ENCODE measurements at places on chromosomes 11 and 22.

GRCh38 chr11:81644239-81644840, 1089.3 kb downstream of the FAM181B start:
- no peak for DNase-seq

- DNase-seq: no peak
These were observed 1468.1 kb downstream of the BRD1 start for GRCh38 chr22:48359613-48359965.

GRCh38 chr11:71946144-71946571, 17.3 kb downstream of the RNF121 start:
- DNase-seq: no peak

GRCh38 chr22:42879371-42880021, 22.4 kb upstream of the ARFGAP3 start:
- no peak for DNase-seq

DNA sequence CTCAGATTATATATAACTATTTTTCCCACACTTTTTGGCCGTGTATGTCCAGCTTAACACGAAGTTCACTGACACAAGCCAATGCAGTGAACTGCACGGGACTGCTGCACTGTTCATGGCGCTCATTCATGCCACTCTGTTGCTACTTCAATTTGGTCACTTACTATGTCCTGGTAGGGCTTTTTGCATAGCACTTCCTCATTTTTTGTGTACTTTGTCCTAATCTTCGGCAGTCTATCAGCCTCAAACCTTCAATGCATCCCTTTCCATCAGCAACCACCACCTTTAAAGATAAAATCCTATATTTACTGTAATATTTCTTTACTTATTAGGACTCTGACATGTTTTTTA, 18.7 kb upstream of the ARHGAP32 start:
- no peak for DNase-seq

- DNase-seq: peak; percentile 97
These were observed at the start of gene SLC29A2 for GRCh38 chr11:66371627-66372415. TSS of gene SLC29A2 (minus strand) at chr11:66371760. CDS start at chr11:66371591, 169 bp downstream.

DNA sequence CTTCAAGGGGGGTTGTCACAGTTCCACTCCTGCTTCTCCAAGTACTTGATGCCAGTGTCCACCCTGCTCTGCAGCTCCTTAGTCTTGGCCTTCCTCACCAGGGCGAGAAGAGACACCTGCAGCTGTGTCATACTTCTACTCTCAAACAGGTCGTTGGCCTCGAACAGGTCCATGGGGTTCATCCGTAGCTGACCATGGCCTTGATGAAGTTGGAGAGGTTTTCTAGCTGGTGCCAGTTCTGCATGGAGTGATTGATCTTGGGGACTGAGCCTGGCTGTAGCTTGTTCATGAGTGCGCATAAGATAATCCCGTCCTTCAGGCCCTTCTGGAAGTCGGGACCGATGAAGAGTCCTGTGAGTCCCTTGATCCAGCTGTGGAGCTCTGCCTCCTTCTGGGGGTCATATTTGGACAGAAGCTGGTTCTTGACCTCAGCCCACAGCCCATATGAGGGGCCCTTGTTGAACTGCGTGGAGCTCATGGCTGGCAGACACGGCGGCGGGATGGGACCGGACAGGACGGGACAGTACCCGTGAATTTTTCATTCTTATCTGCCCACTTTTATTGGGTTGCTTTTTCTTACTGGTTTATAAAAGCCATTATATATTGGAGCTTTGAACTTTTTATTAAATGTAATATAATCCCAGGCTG, 33.4 kb upstream of the HORMAD2 start:
- DNase-seq: no peak

DNA sequence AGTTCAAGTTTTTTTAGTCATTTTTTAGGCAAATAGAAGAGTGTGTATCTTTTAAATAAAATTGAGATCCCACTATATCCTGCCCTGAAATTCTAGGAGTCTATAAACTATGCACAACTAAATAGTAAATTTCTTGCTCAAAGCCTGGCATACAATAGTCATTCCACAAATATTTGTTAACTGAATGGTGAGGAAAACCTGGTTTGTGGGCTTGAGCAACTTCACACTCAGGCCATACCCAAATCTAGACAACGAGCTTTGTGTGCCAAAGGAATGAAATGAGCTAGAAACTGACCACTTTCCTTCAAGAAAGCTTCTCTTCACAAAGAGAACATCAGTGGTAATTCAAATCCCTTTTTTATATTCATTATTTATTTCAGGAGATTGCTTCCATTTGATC, 39.6 kb upstream of the AMOTL1 start:
- DNase-seq: no peak

DNA sequence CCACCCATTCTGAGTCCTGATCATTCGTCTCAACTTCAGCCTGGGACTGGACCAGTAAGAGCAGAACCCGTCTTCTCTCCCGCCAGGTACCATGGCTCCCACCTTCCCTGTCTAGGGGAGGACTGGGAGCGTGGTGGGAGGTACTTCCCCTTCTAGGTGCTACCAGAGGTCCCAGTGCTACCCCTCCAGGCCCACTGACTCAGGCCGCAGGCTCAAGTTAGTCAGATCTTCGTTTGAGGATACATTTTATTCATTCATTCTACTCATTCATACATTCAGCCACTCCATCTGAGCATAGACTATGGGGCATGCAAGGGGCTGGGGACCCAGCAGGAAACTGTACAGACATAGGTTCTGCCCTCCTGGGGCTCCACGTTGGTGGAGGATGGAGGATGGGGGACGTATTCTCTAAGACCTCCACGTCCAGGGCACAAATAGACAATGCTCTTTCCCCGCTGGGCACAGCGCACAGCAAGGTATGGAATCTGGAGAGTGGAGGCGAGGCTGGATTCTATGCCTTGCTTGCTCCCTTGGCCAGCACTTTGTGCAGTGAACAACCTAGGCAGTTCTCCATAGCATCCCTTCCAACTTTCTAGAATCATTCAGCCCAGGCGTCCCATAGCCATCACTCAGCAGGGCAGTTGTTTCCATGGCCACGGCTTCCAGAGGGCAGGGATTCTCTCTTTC, 1.0 kb upstream of the RAB3IL1 start:
- no peak for DNase-seq

GRCh38 chr22:47604563-47604962, 842.1 kb downstream of the TBC1D22A start:
- DNase-seq: no peak

- no peak for DNase-seq
These were observed 14.4 kb upstream of the PAMR1 start for GRCh38 chr11:35539781-35540281.

DNA sequence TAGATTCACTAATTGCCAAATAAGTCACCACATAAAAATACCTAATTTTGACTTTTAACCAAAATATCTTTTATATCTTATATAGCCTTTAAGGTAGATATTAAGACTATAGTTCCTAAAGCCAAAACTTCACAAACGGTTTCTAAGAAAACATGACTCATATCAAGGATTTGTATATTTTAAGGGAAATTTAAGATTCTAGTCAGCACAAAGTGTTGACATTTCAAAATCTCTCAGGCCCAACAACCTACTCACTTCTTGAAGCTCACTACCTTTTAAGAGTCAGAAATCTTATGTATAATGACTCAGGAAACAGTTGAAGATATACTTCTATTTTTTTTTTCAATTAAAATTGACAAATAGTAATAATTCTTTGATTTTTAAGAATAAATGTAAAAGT, 221.9 kb downstream of the SBF2 start:
- DNase-seq: no peak

GRCh38 chr11:133947321-133947756, 9.4 kb downstream of the IGSF9B start:
- no peak for DNase-seq

DNA sequence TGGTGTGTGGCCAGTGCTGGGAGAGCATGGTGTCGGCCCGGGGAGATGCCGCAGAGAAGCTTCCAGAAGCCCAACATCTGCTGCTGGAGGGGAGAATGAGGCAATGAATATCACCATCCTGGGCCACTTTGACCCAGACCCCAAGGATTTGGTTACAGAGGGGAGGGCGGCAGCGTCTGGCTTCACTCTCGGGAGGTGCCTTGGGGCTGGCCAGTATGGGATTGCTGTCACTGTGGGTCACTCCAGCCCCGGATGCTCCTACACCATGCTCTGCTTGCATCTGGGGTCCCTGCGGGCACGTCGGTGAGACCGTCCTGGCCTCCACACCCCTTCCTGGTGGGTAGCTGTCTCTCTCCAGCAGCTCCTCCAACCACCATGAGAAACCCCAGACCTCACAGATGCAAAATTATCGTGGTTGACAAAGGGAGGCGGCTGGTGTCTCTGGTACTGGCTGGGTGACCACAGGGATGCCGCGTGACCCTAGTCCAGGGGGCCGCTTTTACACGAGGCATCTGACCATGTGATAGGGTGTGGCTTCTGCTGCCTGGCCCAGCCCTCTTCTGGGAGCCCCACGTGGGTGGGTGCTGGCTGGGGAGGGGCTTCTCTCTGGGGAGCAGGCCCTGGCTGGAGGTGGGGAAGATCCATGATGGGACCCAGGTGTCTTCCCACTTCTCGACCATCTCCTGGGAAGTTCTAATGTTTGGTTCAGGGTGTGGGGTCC, 5.7 kb downstream of the KCNQ1 start:
- no peak for DNase-seq

DNA sequence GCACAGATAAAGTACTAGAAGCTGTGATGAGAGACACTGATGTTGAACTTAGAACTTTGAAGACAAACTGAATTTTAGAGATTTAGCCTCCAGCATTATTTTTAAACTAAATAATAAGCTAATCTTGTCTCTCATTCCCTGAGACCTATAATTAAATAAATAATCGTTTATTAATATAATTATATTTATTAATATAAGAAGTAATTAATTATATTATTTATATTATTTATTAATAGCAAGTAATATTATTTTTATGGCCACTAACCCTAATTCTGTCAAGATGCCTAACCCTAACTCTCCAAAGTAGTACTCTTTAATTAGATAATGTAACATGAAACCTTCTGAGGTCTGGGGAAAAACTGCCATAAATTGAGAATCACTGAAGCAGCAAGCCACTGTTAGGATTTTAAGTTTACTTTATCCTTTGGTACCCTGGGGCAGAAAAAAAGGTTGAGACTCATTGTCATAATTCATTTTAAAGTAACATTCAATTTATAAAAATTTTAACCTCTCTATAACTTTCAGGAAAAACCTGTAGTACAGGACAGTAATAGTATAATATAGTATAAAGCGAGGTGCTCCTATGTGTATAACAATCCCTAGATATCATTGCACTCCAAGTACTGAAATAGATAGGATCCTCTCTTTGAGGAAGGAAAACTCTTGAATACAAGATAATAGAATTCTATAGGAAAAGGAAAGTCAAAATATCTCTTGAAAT, 85.4 kb downstream of the TTC28 start:
- DNase-seq: no peak

GRCh38 chr11:75313513-75314272, 37.8 kb downstream of the ARRB1 start:
- no peak for DNase-seq

DNA sequence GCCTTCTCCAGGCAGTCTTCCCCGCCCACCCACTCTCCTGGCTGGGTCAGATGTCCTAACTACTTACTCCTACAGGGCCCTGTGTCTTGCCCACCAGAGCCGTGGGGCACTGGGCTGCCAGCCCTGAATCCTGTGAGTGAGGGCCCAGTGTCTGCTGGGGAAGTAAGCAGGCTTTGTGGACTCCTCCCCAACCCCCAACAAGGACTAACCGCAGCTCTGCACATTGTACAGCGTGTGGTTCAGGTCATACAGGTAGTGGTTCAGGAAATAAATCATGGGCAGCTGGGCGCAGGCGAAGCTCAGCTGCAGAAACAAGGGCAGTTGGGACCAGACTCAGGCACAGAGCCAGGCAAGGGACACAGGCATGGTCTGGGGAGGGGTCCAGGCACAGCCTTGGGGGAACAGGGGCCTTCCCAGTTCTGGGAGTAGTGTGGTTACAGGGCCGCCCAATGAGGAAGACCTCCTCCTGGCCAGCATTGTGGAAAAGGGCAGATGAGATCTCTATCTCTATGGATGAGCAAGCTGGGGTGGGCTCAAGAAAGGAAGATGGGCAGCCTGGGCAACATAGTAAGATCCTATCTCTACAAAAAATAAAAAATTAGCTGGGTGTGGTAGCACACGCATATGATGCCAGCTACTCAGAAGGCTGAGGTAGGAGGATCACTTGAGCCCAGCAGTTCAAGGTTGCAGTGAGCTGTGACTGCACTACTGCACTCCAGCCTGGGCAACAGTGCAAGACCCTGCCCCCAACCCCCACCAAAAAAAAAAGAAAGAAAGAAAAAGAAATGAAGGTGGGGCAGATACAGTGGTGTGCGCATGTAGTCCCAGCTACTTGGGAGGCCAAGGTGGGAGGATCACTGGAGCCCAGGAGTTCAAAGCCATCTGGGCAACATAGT, 5.5 kb downstream of the UNC93B1 start:
- no peak for DNase-seq

DNA sequence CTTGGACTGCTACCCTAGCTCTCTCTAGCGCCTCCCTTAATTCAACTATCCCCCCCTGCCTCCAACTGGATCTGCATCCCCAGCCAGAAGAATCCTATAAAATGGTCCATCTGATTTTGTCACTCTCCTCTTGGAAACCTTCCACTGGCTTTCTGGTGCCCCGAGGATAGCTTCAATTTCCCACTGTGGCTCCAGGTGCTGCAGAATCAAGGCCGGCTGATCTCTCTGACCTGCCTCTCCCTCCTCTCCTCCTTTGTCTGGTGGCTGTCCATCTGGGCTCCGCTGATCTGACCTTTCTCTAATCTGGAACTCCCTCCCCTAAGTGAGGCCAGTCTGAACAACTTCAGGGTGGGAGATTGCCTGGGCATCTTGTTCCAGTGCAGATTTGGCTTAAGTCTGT, 6.1 kb upstream of the GRK3 start:
- DNase-seq: no peak

DNA sequence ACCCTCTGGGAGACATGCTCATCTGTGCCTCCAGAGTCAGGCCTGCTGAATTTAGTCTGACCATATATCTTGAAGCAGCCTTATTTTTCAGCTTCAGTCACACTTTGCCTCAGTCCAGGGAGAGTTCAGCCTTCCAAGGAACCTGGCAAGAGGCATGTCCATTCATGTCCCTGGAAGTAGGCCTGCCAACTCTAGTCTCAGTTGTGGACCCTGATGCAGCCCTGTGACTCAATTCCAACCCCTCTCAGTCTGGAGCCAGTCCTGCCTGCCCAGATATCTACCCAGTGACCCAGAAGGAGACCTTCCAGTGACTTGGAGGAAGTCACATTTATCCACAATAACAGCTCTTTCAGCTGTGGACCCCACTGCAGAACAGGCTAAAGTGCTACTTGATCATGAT, 566.6 kb downstream of the TMEM135 start:
- DNase-seq: no peak

Data from NCI-H2171 (cell line).